ENCODE measurements at places on chromosomes 5 and 9.

- no peak for DNase-seq
Measured at GRCh38 chr5:179802950-179803562, 3.6 kb downstream of the MGAT4B start.

DNA sequence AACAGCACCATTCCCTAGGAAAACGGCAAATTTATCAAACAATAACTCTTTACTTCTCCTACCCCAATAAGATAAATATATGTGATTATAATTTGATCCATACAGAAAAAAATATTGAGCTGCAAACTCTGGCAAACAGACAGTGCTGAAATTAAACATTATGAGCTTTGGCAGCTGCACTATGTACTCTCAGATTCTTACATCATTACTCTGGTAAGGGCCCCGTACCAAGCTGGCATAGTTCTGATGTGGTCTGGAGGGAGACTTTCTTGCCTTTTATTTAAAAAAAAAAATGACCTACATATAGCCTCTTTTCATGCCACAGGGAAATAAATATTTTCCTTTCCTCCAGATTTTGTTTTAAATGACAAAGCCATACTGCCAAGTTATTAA is 95.0 kb downstream of the NR6A1 start:
- no peak for DNase-seq

DNA sequence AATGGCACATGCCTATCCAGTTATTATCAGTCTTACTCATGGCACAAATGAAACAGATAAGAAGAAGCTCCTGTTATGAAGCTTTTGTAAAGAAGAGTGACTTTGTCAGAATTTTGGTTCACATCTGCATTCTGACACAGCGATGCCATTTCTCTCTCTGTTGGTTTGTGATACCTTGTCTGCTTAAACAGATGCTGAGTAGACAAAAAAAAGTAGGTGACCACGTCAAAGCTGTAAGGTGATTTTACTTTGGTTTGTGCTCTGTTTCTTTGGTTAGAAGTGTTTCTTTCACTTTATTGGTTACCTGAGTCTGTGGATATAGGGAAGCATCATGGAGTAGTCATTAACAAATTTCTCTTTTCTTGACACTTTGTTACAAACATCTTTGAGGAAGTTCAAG is 422.3 kb upstream of the ADAMTSL1 start:
- DNase-seq: no peak

- DNase-seq: no peak
Measured at GRCh38 chr9:125180876-125181275, 8.7 kb downstream of the PPP6C start.

DNA sequence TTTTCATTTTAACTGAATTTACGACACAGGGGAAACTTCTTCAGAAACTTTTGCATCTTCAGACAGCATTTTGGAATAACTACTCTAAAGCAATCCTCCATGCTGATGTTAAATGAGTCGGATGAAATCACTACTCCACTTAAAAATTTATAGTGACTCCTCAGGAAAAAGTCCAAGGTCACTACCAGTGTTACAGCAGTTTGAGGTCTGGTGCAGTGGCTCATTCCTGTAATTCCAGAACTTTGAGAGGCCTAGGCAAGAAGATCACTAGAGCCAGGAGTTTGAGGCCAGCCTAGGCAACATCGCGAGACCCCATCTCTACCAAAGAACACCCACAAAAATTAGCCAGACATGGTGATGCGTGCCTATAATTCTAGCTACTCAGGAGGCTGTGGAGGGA is 5.9 kb upstream of the GAS1 start:
- no peak for DNase-seq

- DNase-seq: no peak
Measured at GRCh38 chr5:18119156-18119785, 485.0 kb downstream of the TAF11L14 start.

DNA sequence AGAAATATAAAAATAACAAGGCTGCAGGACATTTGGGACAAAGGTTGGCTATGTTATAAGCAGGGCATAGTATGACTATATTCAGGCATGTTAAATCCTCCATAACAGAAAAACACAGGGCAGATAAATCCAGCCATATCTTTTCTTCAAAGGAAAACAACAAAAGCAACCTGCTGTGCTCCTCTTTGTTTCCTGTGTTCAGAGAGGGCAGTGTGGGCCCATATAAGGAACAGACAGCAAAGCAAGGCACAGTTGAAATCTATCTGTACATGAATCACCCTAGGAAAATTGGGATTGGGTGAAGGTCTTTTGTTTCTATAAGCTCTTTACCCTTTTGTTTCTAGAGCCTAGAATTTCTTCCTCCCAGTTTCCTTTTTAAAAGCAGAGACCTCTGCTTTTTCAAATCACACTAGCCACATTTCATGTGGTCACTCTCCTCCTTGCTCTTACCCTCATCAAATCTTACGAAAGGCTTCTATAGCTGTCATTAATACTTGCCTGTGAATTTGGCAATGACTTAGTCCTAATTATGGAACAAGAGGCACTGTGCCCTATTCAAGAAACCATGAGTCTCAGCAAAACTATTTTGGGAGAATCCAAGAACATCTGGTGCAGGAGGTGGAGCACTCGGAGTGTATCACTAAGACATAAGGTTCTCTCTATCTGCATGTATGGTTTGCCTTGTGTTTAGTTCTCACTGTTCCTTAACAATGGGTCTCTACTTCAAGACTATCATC is 1.8 kb downstream of the GZMA start:
- DNase-seq: no peak

DNA sequence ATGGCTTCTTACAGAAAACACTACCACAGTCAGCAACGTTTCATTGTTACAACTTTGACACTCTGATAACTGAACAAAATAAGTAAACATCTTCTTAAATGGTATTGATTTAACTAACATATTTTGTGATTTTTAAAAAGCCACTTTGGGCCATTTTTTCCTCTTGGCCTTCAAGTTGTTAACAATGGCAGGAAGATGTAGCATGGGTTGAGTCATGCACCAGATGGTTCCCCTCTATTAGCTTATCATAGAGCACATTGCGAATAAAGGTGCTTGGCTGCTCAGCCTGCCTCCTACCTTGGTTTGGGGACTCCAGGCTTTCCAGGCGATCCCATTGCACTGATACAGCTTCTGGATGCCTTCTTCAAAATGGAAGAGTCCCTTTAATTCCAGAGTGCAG is 24.1 kb upstream of the CER1 start:
- no peak for DNase-seq

DNA sequence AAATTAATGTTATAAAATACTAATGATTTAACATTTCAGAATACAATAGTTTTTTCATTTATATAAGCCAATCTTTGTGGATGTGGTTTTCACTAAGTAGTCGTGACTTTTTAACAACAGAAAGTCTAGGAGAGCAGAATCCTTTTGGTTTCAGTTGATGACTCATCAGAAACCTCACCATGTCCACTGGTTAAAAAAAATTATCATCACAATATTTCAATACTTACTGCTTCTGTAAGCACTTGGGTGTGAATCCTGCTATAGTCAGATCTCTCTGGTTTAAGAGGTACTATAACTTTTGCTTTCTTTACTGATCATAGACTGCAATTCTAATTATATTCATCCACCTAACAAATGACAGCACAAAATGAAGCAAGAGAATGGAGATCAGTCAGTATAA is 77.2 kb downstream of the MRPS30 start:
- DNase-seq: no peak

- DNase-seq: no peak
Measured at GRCh38 chr9:137478613-137478961, 19.5 kb upstream of the NSMF start.

DNA sequence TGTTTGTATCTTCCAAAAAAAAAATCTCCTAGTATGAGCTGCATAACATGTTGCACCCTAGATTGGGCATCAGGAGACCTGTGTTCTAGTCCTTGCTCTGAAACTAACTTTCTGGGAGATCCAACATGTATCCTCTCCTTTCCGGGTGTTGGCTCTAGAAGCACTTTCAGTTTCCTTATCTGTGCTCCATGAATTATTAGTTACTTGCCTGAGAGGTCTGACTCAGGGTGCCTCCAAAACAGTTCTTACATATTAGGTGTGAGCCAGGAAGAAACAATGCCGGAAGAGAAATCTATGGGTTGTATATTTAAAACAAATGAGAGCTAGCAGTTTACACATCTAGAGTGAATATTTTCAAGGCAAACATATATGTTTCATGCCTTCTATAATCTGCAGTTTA is 36.7 kb upstream of the SLC36A2 start:
- no peak for DNase-seq

DNA sequence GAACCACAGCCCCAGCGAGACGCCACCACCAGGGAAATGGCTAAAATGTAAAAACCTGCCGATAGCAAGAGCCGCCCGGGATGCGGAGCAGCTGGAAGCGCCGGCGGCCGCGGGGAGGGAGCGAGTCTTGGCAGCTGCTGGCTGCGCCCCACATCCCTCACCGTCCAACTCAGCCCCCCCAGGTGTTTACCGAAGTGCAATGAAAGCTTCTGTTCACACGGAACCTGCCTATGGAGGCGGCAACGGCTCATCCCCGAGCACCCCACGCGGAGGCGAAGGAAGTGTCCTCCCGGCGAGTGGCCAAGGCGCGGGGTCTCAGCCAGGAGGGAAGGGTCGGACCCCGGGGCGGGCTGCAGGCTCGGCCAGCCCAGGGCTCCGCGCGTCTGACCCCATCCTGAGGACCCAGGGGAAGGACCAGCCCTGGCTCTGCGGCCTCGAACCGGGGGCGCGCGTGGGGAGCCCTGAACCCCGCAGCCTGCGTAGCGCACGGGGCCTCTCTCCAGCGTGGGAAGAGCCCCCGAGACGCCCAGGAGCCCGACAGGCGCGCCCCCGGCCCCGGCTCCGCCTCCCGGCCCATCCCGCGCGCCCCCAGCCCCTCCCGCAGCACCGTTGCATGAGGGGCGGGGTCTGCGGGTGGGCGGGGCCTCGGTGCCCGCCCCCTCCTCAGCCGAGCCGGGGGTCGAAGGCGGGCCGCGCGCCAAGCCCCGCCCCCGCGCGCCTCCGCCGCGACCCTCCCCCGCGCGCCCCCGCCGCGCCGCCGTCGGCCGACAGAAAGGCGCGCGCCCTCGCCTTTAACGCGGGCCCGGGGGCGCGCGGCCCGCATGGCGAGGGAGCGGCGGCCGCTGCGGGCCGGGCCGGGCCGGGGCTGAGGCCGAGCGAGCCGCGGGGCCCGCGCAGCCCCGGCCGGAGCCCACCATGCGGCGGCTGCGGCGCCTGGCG is at the start of gene DIPK1B:
Gene DIPK1B, plus strand, starts transcription at position 822 of the 939 bp plus-strand sequence. Its CDS starts 94 bp downstream, at position 916.
- DNase-seq: no peak

DNA sequence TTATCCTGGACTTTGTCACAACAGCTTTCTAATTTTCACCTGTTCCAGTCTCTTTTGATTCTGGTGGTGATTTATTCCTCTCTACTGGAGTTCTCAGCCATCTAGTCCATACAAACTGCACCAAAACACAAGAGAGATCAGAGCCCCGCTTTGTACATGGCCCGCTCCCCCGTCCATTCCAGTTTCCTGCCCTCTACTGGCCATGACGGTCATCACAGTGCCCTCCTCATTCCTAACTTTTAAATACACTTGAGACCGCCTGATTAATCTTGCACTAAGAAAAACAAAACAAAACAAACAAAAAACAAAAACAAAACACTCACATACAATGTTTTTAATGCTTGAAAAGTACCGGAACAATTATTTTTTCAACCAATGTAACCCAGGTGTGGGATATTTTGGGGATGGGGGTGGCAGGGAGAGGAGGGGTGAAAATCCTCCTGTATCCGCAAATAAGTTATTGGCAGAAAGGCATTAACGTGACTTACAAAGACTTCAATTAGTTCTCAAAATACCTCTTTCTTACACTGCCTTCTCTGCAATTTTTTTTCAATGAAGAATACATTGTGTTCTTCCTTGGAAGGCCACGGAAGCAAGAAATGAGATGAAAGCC is 84.8 kb upstream of the PAM start:
- no peak for DNase-seq

DNA sequence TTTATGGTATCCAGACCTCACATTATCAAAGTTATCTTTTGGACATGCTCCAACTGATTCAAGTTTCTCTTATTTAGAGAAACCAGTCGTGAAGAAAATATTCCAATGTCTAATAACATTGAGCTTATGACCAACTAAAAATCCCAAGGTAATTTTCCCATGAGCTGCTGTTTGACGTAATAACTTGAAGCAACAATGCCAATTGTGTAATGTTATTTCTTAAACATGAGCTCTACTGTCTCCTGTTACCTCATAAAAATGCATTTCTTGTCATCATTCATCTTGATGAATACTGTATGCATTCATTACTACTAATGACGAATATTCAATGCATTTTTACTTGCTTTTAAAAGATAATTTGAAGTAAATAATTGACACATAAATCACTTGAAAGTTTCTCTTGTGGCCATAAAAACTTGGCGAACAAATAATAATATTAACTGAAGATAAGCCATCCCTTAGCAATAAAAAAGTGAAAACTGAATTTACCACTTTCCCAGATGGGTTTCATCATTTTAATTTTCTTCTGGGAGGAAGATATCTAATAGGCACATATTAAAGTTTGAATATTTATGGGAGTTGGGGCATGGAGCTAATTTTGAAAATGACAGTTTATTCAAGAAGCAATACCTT is 424 bp upstream of the MARCOL start:
- DNase-seq: no peak

DNA sequence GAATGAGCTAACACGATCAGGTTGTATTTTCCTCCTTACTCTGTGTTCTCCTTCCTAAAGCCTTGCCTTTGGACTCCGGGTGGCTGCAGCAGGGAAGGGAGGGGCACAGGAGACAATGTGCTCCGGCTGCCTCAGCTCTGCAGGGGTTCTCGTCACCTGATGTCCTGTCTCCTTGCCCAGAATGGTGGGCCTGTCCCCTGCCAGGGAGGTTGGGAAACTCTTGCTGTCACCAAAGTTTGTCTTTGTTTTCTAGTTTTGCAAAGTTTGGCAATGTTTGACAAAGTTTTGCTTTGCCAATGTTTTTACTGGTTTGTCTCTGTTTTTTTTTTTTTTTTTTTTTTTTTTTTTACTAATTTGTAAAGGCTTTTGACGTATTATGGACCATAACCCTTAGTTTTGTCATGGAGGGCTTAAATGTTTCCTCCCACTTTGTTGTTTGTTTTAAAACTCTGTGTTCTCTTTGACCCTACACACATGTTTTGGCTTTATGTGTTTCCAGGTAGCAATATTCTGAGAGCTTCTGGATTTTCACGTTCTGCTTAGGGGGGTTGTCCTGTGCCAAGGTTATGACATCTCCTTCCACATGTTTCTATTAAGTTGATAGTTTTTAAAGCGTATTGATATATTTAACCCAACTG is 49.3 kb downstream of the GADD45G start:
- DNase-seq: no peak

- no peak for DNase-seq
Measured at GRCh38 chr9:109507421-109507838, 9.3 kb upstream of the PTPN3 start.
